Stimulated activated CD4-positive, alpha-beta T cell treated with anti-CD3 and anti-CD28 coated beads, Interleukin-4, amount 100 ng/mL, for 4 hours (primary cell): ENCODE measurements at places on chromosomes 11 and 22.

DNA sequence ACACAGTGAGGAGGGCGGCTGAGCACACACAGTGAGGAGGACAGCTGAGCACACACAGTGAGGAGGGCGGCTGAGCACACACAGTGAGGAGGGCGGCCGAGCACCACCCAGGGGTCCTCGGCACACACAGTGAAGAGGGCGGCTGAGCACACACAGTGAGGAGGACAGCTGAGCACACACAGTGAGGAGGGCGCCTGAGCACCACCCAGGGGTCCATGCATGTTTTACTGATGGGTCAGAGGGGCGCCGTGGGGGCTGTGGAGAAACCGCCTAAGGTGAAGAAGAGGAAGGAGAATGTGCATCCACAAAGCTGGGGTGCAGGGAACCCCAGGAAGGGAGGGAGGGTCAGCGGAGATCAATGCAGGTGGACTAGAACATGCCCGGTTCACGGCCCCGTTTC lies 461.8 kb downstream of the BRD1 start:
- no peak for DNase-seq

- DNase-seq: peak; percentile 22
These were observed 87.8 kb upstream of the NNMT start for GRCh38 chr11:114208377-114208776.

DNA sequence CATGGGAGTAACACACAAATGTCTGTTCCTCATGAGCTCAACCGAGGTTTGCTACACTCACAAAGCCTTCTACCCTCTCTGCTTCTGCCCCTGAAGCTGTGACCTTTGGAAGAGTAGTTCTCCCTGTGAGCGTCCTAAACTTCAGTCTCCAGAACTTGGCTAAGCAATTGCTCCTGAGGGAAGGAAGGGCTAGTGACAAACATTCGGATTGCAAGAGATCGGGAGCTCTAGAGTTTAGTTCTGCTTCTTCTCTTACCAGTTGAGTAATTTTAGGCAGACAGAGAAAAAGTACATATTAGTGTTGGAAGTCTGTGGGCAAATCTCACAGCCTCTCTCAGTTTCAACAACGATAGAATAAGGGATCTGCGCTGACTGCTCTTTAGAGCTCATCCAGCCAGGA lies 27.3 kb upstream of the ELF5 start:
- DNase-seq: no peak

DNA sequence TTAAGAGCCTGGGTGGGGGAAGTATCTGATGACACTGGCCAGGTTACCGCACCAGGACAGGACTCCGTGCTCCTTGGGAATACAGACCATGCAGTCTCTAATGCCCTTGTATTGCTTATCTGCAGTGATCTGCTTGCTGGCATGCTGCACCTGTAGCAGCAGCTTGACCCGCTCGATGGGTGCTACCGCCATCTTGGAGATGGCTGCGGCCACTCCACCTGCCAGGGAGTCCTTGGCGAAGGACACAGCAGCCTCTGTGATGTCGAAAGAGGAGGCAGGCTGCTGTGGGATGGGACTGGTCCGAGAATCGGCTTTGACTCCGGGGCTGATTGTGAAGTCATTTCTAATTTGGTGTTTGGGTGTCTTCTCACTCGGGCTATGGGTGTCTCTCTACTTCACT lies 3.1 kb downstream of the WBP2NL start:
- no peak for DNase-seq

DNA sequence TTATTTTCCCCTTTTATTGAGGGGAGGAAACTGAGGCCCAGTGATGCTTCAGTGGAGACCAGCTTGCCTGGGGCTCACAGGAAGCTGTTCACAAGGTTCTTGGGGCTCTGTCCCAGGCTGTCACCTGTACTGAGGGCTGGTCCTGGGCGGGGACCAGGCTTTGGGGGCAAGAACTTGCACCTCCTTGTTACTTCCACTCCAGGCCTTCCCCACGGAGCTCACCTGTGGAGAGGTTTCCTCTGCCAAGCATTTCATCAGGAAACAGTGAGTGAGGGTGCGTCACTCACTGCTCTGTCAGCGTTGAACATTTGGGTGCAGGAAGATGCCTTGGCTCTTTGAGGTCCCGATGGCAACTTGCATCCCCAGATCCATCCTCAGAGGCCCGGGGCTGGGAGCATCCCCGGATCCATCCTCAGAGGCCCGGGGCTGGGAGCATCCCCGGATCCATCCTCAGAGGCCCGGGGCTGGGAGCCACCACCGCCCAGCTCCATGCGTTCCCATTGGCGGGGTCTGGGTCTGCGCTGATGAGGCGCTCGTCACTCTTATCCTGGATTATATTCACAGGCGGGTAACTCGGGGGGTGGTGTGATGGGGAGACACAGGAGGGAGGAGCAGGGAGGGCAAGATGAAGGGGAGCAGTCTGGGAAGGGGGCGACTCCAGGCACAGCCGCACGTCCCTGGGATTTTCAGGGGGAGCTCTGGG lies 1.4 kb upstream of the SMIM38 start:
- no peak for DNase-seq

- DNase-seq: no peak
These were observed 456 bp upstream of the PARVB start for GRCh38 chr22:44023404-44024287.

- no peak for DNase-seq
These were observed 55.8 kb downstream of the CABIN1 start for GRCh38 chr22:24066865-24067264.

- DNase-seq: no peak
These were observed 44.2 kb downstream of the DSCAML1 start for GRCh38 chr11:117752721-117753237.

- DNase-seq: no peak
These were observed 2.7 kb upstream of the ACY3 start for GRCh38 chr11:67652965-67653845.

DNA sequence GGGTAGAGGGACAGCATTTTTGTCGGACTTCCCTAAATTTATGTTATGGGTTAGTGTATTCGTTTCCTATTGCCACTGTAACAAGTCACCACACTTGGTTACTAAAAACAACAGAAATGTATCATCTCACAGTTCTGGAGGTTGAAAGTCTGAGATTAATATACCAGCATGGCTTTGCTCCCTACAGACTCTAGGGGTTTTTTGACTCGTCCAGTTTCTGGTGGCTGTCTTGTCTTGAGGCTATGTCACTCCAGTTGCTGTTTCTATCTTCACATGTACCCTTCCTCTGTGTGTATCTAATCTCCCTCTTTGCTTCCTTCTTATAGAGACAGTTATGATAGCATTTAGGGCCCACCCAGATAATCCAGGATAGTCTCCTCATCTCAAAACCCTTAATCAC lies 9.1 kb upstream of the CCDC179 start:
- DNase-seq: no peak

GRCh38 chr22:43515902-43516301 lies 104.1 kb downstream of the MPPED1 start:
- DNase-seq: no peak

GRCh38 chr11:111559800-111560464 lies 19.4 kb downstream of the LAYN start:
- no peak for DNase-seq

DNA sequence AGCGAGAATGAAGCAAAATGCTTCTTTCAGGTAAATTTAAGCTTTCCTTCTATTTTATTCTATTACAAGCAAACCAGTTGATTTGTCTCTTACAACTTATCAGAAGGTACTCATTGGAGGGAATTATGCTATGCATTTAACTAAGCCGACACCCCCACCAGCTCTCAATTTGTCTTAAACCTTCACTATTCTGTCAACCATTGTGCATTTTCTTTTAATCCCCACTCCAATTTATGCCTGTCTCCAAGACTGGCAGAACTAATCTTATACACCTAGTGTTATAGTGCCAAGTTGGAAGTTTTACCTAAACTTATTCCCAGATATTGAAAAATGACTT lies 12.5 kb downstream of the TAF1D start:
- DNase-seq: no peak

GRCh38 chr11:43943931-43944751 lies 1.7 kb downstream of the C11orf96 start:
- DNase-seq: no peak

DNA sequence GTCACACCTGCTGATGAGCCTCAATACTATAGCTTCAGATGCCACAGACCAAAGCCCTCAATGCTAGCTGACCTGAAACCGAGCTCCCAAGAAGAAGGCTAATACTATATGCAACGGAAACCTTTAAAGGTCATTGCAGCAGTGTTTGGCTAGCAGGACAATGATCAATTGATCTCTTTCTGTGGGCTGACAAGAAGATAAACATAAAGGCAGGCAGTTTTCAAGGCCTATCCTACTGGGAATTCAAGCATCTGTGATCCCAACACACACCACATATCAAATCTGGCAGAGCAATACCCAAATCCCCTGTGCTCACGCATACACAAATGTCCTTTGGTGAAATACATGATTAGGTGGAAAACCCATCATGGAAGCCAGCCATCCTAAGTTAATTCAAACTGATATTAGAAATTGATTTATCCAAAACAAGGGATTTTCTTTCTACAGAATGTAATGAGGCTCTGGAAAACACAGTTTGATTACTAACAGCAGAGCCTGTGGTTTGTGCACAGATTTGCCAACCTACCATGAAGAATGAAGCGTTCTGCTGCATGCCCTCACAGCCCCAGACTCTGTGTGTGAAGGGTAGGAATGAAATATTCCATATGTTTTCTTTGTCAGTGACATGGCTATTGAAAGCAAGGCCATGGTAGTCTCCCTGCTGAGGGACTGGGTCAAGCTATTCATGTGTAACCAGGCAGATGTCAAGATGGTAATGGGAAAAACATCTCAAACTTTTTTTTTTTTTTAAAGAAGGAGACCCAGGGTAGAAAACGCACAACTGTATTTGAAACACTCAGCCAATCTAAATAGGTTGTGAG lies 12.2 kb downstream of the LGR4 start:
- no peak for DNase-seq

DNA sequence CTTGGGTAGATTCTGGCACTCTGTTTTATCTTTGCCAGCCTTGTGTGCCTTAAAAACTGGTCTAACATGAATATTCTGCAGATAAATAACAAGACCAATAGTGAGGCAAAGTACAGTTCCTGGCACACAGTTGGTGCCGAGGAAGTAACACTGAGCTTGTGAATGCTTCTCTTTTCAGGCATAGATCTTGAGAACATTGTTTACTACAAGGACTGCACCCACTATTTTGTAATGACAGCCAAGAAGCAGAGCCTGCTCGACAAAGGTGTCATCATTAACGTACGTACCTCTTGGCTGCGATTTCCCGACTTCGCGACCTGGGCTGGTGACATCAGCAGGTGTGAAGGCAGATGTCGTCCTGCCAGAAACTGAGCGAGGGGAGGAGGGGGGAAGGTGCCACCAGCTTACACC lies 105.7 kb downstream of the MICAL2 start:
- DNase-seq: no peak

DNA sequence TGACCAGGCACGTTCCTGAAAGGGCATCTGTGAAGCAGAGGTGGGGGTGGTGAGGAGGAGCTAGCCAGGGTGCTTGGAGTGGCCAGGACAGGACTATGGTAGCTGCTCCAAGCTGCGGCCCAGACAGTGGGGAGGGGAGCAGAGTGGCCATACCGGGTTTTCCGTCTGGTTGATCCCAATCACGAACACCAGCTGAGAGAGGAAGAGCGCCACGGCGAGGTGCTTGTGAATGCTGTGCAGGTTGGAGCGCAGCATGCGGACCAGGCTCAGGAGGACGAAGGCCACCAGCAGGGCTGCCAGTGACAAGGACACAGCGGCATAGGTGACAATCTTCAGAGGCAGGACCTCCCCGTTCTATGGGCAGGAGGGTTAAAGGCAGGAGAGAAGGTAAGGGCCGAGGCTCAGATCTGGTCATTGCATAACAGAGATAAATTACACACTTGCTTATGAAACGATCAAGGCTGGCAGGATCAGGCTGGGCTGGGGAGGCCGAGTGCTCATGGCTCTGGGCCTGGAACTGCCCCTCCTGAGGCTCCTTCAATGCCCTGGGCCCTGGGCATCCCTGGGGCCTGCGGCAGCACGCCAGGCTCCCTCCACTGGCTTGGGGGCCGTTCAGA lies 41.5 kb downstream of the TRMU start:
- no peak for DNase-seq

DNA sequence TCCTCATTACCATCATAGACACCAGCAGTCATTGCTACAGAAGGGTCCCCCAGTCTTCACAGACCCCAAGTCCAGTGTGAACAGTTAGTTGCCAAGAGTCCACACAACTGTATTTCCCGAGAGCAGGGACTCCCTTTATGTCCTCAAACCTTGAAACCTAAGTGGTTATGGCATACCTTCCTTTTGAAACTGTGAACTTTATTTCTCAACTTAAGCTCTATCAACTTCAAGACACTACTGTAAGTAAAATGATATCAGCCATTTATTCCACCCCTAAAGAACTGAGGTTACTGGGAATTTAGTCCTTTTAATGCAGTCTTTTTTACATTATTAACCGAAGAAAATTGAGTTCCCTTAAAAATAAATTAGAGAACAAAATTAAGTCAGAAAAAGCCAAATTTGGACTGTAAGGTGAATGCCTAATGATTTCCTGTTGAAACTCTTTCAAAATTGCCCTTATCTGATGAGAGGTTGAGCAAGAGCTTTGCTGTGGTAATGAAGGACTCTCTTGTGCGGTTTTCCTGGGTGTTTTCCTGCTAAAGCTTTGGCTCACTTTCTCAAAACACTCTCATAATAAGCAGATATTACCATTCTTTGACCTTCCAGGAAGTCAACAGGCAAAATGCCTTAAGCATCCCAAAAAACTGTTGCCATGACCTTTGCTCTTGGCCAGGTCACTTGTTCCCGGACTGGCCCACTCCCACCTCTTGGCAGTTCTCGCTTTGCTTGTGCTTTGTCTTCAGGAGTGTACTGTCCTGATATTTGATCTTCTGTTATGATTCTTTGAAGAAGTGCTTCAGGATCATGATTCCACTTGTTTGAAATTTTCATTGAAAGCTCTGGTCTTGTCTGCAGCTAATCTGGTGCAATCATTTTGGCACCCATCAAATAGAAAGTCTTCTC lies 765.4 kb upstream of the ANO3 start:
- no peak for DNase-seq

DNA sequence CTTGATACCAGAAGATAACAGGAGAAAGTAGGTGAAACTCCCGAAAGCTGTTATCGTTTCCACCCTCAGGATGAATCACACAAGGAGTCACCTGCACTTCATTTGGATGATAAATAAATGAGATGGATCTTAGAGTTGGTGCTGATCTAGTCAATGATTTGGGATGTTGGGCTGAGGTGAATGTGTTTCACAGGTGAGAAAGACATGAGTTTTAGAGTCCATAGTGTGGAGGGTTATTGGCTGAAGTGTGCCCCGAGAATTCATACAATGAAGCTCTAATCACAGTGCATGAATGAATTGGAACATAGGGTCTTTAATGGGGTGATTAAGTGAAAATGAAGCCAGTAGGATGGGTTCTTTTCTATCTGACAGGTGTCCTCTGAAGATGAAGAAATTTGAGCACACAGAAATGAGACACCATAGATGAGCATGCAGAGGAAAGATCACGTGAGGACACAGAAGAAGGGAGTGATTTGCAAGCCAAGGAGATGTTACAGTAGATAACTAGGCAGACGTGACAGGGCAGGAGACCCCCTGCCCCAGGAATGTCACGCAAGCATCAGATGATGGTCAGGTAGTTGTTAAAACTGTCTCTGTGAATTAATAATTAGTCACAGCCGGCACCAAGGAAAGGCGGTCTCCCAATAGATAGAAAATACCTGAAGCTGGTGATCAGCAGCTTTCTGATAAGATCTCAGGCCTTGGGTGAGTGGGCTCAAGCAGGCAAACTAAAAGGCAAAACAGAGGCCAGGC lies 60.3 kb upstream of the IGLL5 start:
- DNase-seq: no peak
